ENCODE measurements at places on chromosomes 5 and 9.

GRCh38 chr5:95178046-95178651, 106.7 kb downstream of the MCTP1 start:
- no peak for DNase-seq

GRCh38 chr5:83914199-83914598, 193.5 kb upstream of the HAPLN1 start:
- no peak for DNase-seq

- no peak for DNase-seq
Measured at GRCh38 chr5:167514461-167514860, 777.0 kb upstream of the WWC1 start.

- no peak for DNase-seq
Measured at GRCh38 chr5:103366918-103367549, 108.5 kb downstream of the MACIR start.

GRCh38 chr5:139758510-139759075, 37.0 kb upstream of the PSD2 start:
- DNase-seq = no peak

GRCh38 chr5:84286662-84287061, 98.0 kb downstream of the EDIL3 start:
- no peak for DNase-seq

DNA sequence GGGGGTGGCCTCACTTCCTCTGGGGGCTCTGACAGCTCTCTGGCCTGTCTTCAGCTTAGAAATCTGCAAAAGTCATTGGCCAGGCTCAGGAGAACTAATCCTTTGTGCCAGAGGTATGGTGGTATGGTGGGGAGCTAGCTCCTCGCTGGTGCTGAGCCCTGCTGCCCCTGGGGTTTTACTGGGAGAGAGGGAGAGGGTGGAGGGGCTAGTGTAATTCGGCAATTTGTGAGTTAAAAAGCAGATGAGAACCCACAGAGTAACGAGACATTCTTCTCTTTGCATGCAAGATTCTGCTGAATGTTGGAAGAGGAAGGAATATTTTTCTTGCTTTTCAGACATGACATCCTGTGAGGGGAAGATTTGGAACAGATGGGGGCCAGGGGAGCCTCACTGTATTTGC, 65.5 kb upstream of the SPRY4 start:
- no peak for DNase-seq

GRCh38 chr9:116905171-116905588, 218.1 kb downstream of the TRIM32 start:
- no peak for DNase-seq

DNA sequence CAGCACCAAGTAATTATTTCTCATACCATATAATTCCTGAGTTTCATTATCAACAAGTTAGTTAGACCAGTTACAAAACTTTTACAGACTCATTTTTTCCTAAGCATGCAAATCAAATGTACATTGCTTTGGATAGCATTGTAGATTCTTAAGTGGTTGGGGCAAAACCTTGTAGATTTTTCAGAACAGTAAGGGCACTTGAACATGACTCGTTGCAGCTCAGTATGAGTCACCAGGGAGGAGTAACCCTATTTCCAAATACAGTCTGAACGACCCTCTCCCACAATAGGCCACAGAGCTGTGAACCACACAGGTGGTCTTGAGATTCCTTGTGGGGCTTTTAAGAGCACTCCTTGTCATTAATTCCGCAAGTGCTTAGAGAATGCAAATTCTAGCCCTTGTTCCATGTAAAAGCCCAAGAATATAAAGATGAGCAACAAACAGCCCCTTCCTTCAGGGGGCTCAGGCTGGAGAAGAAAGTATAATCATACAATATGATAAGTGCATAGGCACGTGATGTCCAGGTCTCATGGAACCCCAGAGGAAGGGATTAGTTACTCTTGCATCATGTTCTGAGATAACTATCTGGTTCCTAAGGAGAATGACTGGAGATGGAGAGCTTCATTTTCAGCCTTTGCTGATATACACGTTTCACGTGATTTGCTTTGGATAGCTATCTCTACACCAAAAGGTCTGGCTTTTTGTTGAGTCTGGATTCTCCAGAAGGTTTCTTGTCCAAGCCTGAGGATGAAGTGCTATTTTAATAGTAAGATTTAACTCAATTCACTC, 295.7 kb downstream of the KCNN2 start:
- no peak for DNase-seq

DNA sequence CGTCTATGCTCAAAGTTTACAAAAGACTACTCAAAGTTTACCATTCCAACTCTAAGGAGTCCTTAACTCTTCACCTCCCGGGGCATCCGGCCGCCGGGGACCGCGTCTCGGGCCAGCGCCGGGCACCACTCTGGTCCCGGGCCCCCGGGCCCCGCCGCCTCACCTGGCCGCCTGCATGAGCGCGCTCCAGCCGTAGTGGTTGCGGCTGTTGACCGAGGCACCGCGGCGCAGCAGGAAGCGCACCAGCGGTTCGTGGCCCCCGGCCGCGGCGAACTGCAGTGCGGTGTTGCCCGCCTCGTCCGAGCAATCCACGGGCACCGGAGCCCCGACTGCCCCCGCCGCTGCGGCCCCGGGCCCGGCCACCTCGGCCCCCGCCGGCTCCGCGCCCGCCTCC, 388 bp downstream of the ANKS6 start:
- peak; percentile 43 for DNase-seq

DNA sequence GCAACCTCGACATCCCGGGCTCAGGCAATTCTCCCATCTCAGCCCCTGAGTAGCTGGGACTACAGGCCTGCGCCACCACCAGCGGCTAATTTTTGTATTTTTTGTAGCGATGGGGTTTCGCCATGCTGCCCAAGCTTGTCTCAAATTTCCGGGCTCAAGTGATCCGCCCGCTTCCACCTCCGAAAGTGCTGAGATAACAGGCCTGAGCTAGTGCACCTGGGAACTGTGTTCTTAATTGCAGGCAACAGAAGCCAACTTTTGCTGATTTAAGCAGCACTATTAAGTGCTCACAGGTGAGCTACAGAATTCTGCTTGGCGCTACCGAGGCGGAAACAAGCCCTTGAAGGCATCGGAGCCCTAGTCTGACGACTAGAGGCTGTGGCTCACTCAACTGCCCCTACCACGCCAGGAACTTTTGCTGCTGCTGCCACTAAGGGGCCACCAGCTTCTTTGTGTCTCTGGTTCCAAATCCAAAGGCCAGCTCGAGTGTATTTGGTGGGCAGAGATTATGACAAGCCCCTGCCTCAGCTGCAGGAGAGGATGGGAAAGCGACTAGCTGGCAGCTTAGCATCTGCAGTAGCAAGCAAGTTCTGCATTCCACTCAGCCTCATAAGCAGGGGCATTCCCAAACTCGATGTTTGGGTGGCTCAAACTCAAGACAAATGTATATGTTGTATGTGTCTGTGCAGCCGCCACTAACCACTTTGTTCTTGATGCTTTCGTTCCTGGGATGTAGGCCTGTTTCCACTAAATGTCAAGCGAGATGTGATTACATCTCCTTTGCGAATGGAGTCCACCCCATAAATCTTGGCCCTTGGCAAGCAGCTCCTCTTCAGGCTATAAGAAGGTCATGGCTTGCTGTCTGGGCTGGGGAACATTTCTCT, 10.6 kb upstream of the HMCN2 start:
- no peak for DNase-seq

DNA sequence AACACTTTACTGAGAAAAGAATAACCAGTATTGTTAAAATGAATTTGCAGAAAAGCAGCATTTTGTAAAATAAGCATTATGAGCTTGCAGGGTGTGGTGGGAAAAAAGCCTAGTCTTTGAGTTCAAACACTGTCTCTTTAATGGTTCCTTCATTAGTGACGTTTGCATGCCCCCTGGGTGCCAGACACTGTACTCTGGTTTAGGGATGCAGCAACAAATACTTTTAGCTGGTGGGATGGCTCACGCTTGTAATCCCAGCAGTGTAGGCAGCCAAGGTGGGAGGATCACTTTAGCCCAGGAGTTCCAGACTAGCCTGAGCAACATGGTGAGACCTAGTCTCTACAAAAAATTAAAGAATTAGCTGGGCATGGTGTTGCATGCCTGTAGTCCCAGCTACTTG, 62.3 kb downstream of the MAST4 start:
- no peak for DNase-seq

Measured in GM10248 (cell line).